ENCODE measurements at places on chromosomes 4 and X. TPM values are rescaled to one million over a fixed set of nuclear protein-coding genes. Genes with fewer than 3 reads are reported as not detected.

DNA sequence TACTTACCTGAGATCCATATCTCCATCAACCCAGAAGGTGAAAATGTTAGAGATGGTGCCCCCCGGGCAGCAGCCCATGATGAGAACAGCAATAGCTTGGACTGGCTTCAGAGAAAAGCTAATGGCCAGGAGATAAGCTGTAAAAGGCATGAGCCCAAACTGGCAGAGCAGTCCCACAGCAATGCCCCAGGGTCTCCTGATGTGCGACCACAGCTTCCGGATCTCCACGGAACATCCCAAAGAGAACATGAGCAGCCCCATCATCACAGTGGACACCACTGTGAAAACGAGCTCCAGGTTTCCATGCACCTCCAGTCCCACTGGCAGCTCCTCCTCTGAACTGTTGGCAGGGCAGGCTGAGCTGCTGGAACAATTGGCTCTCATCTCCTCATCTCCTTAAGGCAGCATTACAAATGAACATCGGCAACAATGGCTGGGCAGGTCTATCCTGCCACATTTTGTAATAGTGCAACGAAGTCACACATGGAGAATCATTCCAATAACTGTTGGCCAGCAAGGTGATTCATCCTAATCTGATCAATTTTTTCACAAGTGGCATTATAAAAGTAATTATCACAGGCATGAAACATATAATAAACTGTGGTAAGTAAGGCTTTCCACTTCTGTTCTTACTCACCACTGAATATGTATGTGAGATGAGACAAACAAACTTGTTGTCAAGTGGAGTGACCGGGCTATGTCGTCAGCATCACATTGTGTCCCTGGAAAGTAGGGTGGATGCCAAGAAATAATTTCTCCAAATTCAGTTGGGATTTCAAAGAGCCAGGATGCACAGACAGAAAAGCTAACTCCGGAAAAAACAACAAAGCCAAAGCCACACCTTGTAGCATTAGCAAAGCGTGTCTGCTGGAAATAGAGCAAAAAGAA lies at the start of gene SLC10A6:
Gene SLC10A6 (minus strand): TSS at position 653 of the 888 bp plus-strand sequence. CDS start 269 bp downstream, at position 384.
- no peaks in the 10 kb centered on the region for H3K4me1 ChIP-seq
- no peaks in the 10 kb centered on the region for H3K36me3 ChIP-seq
- H3K27me3 ChIP-seq: no peaks in the 10 kb centered on the region
- no peak within 1 kb of the TSS for H3K4me3 ChIP-seq
- DNase-seq: no peak

GRCh38 chr4:76494243-76494642 lies 59.2 kb downstream of the SHROOM3 start:
- no peaks in the 10 kb centered on the region for H3K27me3 ChIP-seq
- no peak overlapping the region for H3K4me3 ChIP-seq
- H3K27ac ChIP-seq: no peak overlapping the region

DNA sequence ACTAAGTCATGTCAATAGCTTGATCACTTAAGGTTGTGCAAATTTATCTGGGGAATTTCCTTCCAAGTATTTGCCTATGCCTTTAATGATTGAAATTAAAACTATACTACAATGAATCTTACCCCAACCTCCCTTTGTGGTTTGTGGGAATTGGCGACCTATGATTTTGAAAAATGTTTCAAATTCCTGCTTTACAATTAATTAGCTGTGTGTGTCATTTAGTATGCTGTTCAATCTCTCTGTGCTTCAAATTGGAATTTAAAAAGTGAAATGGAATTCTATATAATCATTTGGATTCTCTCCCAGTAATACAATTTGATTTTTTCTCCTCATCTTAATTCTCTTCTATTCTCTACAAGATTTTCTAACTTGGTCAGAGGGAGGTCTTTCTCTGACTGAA lies 2319.5 kb downstream of the ARAP2 start:
- H3K27ac ChIP-seq: no peak overlapping the region
- no peaks in the 10 kb centered on the region for H3K36me3 ChIP-seq
- H3K4me1 ChIP-seq: no peaks in the 10 kb centered on the region
- H3K4me3 ChIP-seq: no peak overlapping the region

DNA sequence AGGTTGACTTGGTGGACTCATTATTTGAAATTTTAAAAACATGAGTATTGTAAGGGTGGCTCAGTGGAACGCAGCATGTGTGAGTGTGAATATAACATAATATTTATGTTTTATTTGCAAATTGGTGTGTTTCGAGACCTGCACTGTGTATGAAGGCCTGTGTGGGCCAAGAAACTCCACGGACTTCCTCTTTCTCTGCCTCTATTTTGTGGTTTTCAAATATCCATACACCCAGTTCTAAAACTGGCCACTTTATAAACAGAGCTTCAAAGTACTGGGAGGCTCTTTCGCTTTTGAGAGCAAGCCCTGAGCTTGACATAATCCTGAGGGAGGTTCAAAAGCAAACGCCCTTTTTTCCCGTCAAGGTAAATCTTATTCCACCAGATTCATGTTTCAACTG lies 187.7 kb downstream of the GPAT3 start:
- H3K36me3 ChIP-seq: no peaks in the 10 kb centered on the region
- H3K27me3 ChIP-seq: no peaks in the 10 kb centered on the region
- H3K4me1 ChIP-seq: no peaks in the 10 kb centered on the region
- H3K27ac ChIP-seq: no peak overlapping the region
- no peak for DNase-seq

ETNPPL gene
- 1.5 TPM for total RNA-seq

GRCh38 chr4:57710053-57710452 lies 599.9 kb upstream of the IGFBP7 start:
- H3K27ac ChIP-seq: no peak overlapping the region
- H3K4me3 ChIP-seq: no peak overlapping the region
- DNase-seq: no peak
- no peaks in the 10 kb centered on the region for H3K27me3 ChIP-seq
- H3K4me1 ChIP-seq: peaks cover 13% of the 10 kb centered on the region

- no peaks in the 10 kb centered on the region for H3K36me3 ChIP-seq
- no peak overlapping the region for H3K4me3 ChIP-seq
- no peaks in the 10 kb centered on the region for H3K27me3 ChIP-seq
Measured at GRCh38 chrX:71081330-71082123, 13.4 kb upstream of the SNX12 start.

DNA sequence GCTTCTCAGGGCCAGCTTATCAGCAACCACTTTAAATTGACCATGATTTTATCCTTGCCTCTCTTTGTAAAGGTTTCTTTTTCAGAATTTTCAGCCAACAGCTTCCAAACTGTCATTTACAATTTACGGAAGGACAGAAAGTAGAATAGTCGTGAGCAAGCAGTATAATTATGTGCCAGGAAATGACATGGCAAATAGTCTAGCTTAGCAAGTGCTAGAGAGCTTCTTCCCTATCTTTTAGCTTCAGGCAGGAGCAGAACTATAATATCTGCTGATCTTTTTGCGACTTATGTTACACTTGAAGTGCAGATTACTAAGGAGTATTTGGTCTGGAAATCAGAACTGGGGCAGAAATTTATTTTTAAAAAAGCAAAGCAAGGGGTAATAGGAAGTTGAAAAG lies 123.0 kb upstream of the AP1S2 start:
- no peak overlapping the region for H3K4me3 ChIP-seq
- no peaks in the 10 kb centered on the region for H3K27me3 ChIP-seq
- H3K36me3 ChIP-seq: no peaks in the 10 kb centered on the region
- H3K4me1 ChIP-seq: no peaks in the 10 kb centered on the region
- H3K27ac ChIP-seq: no peak overlapping the region

DNA sequence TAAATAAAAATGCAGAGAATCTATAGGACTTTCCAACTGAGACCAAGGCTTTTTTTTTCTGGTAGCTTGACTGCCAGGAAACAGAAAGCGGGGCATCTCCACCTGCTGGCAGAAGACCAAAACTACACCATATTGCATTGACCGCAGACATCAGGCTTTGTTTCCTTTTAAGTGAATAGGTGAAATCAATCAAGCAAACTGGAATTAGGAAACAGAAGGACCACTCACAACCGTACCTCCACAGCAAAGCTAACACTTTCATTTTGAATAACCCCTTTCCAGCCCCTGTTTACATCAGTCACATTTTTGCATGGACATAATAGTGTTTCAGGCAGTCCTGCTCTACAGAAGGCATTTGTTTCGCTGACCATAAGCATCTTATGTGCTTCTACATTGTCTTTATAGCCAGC lies 218.2 kb downstream of the IDS start:
- no peak overlapping the region for H3K4me3 ChIP-seq
- no peak overlapping the region for H3K27ac ChIP-seq
- no peaks in the 10 kb centered on the region for H3K4me1 ChIP-seq
- no peaks in the 10 kb centered on the region for H3K36me3 ChIP-seq

PCSK1N gene
- total RNA-seq: 15.6 TPM

- H3K4me1 ChIP-seq: no peaks in the 10 kb centered on the region
- no peak overlapping the region for H3K4me3 ChIP-seq
- no peaks in the 10 kb centered on the region for H3K27me3 ChIP-seq
Measured at GRCh38 chr4:62199291-62199810, 999.2 kb downstream of the ADGRL3 start.

FGB gene
- not detected for total RNA-seq

- H3K4me3 ChIP-seq: no peak overlapping the region
- peaks cover 25% of the 10 kb centered on the region for H3K4me1 ChIP-seq
- no peaks in the 10 kb centered on the region for H3K36me3 ChIP-seq
- no peak for DNase-seq
- no peak overlapping the region for H3K27ac ChIP-seq
- peaks cover 40% of the 10 kb centered on the region for H3K27me3 ChIP-seq
Measured at GRCh38 chr4:174524242-174524641, 2.0 kb upstream of the HPGD start.

ADAM29 gene
- not detected for total RNA-seq

DNA sequence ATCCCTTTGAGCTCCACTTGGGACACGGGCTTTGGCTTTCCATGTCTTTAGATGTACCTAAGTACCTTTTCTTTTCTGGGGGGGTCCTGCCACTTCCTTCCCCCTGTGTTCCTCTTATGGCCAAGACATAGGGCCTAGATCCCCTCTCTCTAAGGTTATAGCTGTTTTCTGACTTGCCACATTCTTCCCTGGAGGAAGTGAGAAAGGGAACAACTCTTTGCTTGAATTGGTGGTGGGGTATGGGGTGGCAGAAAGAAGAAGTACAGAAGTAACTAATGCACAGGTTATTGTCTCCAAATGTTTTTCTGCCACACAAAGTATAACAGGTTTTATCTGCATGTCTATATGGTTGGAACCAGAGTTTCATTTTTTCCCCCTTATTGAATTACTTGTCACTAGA lies 29.7 kb upstream of the DIPK2B start:
- H3K36me3 ChIP-seq: no peaks in the 10 kb centered on the region
- no peak overlapping the region for H3K4me3 ChIP-seq
- no peaks in the 10 kb centered on the region for H3K4me1 ChIP-seq
- no peak for DNase-seq
- H3K27ac ChIP-seq: no peak overlapping the region
